ENCODE measurements at places on chromosomes 12 and 14.

DNA sequence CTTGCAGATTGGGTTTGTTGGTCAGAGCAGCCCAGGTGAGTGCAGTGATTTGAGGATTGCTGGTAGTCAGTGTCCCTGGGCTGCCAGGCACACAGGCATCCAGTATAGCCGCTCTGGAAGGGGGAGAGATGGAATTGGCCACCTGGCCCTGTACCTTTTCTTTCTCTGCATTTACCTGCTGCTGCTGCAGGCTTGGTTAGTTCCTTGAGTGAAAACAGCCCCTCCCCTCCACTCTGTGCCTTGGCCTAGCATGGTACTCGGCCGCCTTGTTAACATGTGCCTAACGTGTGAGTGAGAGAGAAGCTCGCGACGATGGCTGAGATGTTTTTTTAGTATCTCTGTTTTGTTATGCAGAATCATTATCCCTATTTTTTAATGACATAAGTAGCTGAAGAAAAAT, 49.3 kb upstream of the AMN start:
- no peak for DNase-seq

DNA sequence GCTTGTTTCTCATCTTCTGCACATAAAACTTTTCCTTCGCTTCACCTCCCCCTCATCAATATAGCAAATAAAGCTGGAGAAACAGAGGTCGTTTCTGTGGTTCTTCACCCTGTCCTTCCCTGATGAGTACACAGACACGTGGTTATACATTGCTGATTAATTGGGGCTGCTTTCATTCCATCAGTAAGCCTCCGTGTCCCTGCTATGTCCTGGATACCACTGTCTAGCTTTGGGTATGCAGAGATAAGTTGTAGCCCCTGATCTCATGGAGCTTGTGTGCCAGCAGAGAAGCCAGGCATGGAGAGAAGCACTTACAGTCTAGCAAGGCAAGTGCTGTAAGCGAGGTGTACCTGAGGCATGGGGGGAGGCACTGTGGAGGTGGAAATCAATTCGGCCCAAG, 108.4 kb downstream of the EXOC5 start:
- DNase-seq: no peak

DNA sequence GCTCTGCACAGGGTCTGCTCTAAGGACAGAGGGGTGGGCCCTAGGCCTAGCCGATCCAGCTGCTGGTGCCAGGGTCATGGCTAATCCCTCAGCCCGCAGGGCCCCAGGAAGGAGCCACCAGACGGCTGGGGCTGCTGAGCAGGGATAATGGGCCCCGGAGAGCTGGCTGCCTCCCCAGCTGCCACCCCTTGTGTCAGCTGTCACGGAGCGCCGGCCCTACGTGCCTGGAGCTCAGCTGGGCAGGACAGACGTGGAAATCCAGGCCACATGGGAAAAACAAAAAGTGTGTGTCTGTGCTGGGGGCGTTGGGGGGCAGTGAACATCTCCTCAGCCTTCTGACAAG, 36.2 kb downstream of the CHGA start:
- no peak for DNase-seq

DNA sequence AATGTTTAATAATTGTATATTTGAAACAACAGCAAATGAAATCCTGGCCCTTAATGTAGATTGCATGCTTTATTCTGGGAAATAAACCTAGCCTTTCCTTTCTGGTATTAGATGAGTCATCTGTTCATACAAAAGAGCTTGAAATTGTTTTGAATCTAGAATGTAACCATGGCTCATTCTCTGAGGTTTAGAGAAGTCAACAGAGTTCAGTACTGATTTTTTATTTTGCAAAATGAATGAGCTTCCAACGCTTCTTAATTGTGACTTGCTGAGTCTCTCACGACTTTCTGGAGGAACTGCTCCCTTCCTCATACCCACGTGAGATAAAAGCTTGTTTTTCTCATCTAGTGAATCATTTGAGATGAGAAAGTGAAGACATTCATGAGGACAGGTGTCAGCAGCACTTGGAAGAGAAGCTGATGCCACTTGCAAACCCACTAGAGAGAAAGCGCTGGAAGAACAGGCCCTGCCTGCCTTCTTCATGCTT, 509.6 kb downstream of the VRK1 start:
- DNase-seq: no peak

- no peak for DNase-seq
Observed at GRCh38 chr12:131800594-131801135, 27.5 kb upstream of the MMP17 start.
